ENCODE measurements at places on chromosomes 11 and 22.
A peak's percentile ranks its signal among the peaks of the same experiment; 100 is the strongest.

- DNase-seq, result no peak
These were observed 107.0 kb upstream of the SESN3 start for GRCh38 chr11:95337972-95338429.

DNA sequence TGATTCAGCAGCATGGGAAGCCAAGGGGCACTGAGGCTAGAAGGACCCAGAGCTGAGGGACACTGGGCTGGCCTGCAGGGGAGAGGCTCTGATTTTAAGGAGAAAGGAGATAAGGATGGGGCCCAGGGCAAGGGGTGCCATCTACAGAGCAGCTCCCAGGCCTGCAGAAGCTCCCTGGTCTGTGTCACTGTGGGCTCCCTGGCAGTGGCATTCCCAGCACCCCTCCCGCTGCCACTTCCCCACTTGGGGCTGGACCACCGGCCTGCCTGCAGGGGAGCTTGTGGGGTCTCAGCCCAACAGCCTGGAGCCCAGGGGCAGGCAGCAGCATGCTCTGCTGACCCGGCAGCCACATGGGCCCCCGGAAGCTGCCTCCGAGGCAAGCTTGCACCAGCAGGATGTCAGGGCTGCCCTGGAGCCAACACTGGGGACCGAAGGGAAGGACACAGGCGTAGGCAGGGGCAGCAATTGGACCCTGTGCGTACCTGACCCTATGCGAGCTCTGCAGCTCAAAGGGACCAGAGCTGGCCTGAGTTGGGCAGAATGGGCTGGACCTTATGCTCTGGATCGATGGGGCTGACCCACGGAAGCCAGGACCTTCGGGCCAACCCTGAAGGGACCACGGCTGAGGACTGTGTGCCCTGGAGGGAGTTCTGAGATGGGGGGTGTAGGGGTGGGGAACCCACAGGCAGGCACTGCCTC lies 35.4 kb upstream of the WNT7B start:
- no peak for DNase-seq

GRCh38 chr11:128359515-128359914 lies 227.8 kb downstream of the ETS1 start:
- no peak for DNase-seq

DNA sequence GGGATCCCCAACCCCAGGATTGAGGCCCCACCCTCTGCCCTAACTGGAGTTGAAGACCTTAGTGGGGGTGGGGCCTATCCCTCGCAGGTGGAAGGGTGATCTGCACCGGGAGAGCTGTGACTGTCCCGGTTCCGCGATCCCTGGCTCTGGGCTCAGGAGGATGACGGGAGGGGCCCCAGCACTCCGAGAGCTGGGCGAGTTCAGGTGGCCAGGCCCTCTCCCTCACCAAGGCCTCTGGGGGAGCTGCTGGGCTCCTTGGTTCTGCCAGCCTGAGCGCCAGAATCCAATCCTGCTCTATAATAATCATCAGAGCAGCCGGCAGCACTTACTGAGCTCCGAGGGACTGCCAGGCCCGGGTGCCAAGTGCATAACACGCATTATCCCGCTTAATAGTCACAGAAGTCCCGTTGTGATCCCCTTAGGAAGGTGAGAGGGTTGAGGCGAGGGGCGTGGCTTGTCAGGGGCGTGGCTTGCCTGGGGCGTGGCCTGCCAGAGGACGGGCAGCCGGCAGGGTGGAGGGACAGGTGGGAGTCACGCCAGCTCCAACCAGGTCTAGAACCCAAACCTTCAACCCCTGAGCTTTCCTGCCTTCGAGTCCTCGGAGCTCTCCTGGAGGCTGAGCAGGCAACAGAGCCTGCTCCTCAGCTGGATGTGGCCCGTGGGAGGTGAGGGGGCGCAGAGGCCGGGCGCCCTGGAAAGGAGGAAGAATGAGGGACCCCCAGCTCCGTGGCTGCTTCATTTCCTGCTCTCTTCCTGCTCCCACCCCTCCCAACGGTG lies 7.3 kb upstream of the SYT7 start:
- DNase-seq, result no peak

DNA sequence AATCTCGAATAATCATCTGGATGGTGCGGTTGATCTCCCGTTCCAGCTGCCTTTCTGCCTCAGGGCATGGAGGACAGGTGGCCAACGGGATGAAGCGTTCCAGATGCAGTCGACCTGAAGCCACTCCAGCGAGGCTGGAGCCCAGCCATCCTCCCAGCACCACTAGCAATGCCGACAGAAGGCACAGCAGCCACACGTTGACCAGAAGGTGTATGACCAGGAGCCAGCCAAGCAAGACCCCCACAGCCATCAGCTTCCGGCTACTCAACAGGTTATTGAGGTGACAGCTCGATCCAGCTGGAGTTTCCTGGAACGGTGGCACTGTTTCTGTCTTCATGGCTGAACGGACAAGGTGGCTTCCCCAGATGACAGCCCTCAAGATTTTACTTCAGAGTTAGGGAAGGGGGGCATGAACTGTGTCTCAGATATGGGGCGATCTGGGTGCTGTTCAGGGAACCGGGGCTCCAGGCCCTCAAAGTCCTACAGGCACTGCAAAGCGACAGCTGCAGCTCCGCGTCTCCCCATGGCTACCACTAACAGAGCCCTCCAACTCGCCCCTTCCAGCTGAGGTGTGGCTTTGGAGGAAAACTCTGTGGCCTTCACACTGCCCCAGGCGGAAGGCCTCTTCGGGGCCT lies 559 bp downstream of the SNX19 start:
- no peak for DNase-seq

- DNase-seq, result no peak
These were observed 37.7 kb upstream of the ANO1 start for GRCh38 chr11:70040452-70040851.

- no peak for DNase-seq
These were observed 24.0 kb downstream of the SLC43A1 start for GRCh38 chr11:57491371-57492061.

DNA sequence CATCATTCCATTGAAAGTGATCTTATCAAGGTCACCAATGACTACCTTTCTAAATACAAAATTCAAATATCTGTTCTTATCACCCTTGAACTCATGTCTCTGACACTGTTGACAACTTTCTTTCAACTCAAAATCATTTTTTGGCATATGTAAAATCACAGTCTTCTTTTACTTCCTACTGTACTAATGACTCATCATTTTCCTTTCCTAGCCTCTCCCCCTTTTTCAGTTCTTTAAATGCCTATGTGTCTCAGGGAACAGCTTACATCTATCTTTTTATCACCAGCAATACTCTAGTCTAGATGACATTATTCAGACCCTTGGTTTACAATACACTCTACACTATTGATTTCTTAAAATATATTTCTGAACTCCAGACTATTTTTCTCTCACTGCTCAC lies 2220.7 kb upstream of the RAG2 start:
- DNase-seq, result no peak

DNA sequence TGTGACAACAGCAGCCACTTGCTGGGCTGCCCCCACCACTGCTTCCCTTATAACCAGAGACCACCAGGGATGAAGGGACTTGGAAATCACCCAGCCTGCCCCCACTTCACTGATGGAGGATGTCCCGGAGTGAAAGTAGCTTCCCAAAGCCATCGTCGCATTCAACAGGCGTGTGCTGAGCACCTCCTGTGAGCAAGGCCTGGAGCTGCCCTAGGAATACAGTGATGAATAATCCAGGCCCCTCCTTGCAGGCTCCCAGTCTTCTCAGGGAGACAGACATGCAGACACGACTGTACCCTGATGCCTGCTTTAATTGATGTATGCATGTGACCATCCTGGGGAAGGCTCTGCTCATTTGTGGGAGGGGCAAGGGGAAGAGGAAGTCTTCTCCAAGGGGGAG lies 22.6 kb downstream of the PTPN5 start:
- no peak for DNase-seq

DNA sequence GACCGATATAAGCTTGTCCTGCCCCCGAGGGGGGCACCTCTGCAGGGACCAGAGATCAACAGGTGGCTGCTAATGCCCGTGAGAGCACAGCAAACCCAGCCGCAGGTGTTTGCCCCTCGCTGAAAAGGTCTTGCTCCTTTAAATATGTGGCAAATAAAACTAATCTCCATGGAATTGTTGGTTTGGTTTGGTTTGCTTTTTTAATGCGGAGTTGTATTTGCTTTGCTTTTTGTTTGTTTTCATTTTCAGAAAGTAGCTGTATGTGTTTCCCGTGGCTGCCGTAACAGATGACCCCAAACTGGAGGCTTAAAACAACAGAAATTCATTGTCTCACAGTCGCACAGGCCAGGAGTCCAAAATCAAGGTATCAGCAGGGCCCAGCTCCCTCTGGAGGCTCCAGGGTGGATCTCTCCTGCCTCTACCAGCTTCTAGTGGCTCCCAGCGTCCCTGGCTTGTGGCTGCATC lies 93.0 kb downstream of the CELSR1 start:
- no peak for DNase-seq

DNA sequence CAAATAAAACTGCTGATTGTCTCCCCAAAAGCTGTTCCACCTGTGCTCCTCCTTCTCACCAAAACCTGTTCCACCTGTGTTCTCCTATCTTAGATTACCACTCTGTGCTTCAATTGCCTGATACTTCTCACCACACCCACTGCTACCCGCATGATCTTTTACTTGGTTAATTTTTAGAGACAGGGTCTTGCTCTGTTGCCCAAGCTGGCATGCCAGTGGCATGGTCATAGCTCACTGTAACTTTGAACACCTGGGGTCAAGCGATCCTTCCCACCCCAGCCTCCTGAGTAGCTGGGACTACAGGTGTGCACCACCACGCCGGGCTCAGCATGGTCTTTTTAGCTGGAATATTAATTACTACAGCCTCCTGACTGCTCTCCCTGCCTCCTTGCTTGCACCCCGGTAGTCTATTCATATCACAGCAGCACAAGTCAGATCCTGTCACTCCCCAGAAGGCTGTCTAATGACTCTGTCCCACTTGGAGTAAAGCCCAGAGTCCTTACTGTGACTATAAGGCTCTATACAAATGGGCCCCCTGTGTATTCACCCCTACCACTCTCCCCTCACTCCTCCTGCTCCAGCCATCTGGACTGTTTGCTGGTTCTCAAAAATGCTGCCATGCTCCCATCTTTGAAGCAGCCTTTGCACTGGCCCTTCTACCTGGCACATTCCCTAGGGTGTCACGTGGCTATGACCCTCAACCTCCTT lies 3.5 kb downstream of the C11orf91 start:
- no peak for DNase-seq

DNA sequence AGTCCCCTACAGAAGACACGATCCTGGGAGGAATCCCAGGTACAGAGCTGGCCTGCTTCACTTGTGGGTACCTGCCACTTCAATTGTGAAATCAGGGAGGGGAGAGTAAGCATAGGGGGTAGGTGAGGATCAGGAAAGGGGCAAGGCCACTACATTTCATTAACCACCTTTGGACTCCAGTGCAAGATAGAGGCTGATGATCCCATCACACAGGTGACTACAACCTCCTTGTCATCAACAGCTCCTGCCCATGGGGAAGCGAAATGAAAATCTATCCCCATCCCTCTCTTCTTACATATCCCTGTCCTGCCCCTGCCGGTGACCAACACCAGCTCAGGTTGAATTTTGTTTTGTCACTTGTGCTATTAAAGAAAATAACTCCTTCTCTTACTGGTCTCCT lies 64.7 kb upstream of the VPREB1 start:
- no peak for DNase-seq

GRCh38 chr11:2268729-2269600 lies 1.4 kb downstream of the ASCL2 start:
- peak; percentile 29 for DNase-seq

- DNase-seq, result no peak
These were observed 67.9 kb downstream of the KCNQ1 start for GRCh38 chr11:2512431-2513407.

GRCh38 chr22:21044931-21045584 lies 688 bp upstream of the LRRC74B start:
- DNase-seq, result no peak

GRCh38 chr11:46438211-46438610 lies 46.6 kb upstream of the CHRM4 start:
- DNase-seq, result no peak

- DNase-seq, result no peak
These were observed 15.2 kb downstream of the BCL9L start for GRCh38 chr11:118910309-118911112.

GRCh38 chr11:108666373-108666772 lies 1.5 kb downstream of the DDX10 start:
- DNase-seq, result no peak

- DNase-seq, result no peak
These were observed 524 bp downstream of the MS4A8 start for GRCh38 chr11:60699936-60700335.

DNA sequence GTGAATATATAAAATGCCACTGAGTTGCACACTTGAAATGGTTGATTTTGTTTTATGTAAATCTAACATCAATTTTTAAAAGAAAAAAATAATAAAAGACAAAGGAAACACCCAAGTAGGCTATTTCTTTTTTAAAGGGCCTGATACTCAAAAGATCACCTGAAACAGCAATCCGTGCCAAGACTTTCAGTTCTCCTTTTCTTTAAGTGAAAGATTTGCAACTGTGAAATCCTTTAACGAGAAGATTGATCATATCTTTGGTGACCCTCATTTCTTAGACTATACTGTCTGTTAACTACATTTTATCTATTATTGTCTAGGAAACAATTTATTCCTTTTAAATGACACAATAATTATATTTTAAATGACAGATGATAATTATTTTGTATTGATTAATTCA lies 1841.5 kb downstream of the LRRC4C start:
- no peak for DNase-seq

GRCh38 chr11:67290801-67291200 lies 1.7 kb downstream of the ANKRD13D start:
- DNase-seq, result no peak

GRCh38 chr11:122204206-122204605 lies 88.2 kb upstream of the BLID start:
- DNase-seq, result no peak

DNA sequence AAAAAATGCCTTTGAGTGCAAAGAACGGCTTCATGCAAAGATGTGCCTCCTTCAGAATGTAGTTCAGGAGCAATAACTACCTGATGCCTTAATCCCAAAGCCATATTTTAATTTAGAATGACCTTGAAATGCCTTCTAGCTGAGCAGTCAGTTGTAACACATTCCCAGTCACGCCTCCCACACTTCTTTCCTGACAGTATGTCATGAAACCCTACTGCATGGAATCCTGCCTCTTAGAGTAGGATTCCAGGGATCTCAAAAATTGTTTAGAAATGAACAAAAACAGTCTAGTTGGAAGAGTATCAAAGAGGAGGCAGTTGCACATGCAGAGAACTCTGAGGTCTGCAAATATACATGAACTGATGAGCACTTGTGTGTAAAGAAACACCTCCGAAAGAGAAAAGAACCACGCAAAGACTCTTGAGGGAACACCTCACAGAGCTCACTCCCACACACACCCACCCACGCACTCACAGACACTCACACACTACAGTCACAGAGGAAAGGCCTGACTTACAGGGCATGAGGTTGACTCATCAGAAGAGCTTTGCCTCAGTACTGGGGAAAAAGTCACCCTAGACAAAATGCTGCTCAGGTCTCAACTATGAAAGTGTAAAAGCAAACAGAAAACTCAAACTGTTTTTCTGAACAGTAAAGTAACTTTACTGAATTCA lies 77.4 kb downstream of the GGTLC2 start:
- no peak for DNase-seq

- no peak for DNase-seq
These were observed 8.0 kb downstream of the RIBC2 start for GRCh38 chr22:45421349-45422055.

- no peak for DNase-seq
These were observed 28.1 kb downstream of the ME3 start for GRCh38 chr11:86644291-86644690.

Data from NCI-H748 treated with DMSO at 0.1 percent for 48 hours (cell line).